ENCODE measurements at places on chromosomes 3 and 15.

DNA sequence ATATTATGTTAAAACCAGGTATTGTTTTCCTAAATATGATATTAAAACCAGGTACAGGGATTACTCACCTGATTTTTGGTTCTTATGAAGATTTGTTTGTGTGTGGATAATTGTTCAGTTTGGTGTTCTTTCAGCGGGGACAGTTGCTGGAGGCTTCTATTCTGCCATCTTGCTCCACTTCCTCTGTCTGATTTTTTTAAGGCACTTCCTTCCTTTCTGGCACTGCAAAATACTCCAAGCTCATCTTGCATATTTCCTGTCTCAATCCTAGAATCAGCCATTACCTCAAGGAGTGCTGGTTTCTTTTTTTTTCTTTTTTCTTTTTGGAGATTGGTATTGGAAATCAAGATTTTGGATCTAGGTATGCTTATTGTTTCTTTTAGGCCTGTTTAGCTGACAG lies 229.9 kb downstream of the SV2B start:
- H3K4me3 ChIP-seq: no peak overlapping the region
- peaks cover 5% of the 10 kb centered on the region for H3K4me1 ChIP-seq
- H3K27ac ChIP-seq: no peak overlapping the region

DNA sequence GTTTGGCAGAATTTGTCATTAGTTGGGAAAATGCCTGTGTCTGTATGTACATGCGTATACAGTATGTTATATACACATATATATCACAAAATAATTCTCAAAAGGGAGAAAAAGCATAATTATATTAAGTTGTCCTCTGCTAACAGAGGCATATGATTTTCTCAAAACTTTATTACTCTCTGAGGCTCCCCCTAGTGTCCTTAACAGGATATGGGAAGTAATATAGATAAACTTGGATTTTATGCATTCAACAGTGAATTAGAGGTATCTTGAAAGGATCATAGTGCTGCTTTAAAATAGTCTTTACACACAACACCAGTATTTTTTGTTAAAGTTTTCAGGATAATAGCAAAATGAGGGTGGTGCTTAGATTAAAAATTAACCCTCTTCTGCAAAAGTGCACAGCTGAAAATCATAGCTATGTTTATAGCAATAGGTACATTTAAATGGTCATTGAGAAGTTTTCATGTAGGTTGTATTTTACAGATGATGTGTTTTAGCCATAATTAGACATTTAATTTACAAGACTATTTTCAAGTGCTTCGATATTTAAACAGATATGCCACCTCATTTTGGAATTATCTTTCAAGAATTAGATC lies 454.0 kb upstream of the ROBO2 start:
- no peaks in the 10 kb centered on the region for H3K4me1 ChIP-seq
- no peak for ATAC-seq

DNA sequence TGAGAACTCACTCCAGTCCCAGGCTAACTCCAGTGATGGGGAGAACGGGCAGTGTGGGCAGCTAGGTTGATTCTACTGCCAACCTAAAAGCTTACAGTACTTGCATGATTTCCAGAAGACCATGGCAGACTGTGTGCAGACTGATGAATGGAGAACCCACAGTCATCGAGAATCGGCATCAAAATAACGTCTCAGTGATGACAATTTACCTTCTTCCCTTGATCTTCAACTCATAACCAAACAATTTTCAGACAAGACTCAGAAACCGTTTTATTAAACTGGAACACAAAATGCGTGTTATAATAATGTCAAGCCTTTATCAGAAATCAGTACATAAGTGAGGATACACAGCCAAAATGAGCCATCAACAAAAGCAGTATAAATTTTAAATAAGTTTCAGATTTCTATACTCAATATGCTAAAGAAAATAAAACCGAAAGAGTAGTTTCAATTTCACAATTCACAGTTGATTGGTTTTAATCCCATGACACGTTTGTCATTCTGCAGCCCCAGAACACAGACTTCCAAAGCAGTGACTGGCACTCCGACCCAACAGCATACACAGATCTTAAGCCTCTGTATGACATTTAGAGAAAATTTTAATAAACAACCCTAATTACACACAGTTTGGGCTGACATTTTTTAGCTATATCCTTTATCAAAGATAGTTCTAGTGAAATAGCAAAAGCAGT lies 54.5 kb downstream of the ZMAT3 start:
- peak overlapping the region; percentile 87 for H3K27ac ChIP-seq
- peak; percentile 76 for ATAC-seq
- peaks cover 11% of the 10 kb centered on the region for H3K36me3 ChIP-seq
- H3K27me3 ChIP-seq: no peaks in the 10 kb centered on the region
- peak overlapping the region; percentile 77 for H3K4me3 ChIP-seq
- peaks cover 55% of the 10 kb centered on the region for H3K4me1 ChIP-seq

GRCh38 chr3:57335283-57335938 lies 42.9 kb upstream of the ASB14 start:
- peaks cover 25% of the 10 kb centered on the region for H3K27me3 ChIP-seq
- H3K4me1 ChIP-seq: no peaks in the 10 kb centered on the region
- no peak overlapping the region for H3K4me3 ChIP-seq
- no peak for ATAC-seq

GRCh38 chr3:33402936-33403335 lies 37.3 kb downstream of the UBP1 start:
- H3K36me3 ChIP-seq: peaks cover 64% of the 10 kb centered on the region
- ATAC-seq: no peak
- no peak overlapping the region for H3K4me3 ChIP-seq
- no peaks in the 10 kb centered on the region for H3K27me3 ChIP-seq

DNA sequence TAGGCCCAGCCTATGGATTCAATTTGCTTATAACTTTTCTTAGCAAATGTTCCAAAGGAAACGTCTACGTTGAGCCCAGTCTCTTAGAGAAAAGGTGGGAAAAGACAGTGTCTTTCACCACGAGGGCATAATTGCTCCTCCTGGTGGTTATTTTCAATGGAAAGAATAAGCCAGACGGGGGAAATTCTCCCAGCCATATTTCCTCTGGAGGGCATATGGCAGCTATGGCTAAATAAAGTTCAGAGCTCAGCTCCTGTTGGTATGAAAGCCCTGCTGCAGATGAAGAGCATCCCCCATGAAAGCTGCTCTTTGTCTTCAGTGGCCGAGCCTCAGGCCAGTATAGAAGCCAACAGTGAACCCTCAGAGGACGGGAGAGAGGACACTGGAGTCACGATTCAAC lies 297.9 kb downstream of the RYR3 start:
- ATAC-seq: no peak
- no peaks in the 10 kb centered on the region for H3K4me1 ChIP-seq
- peaks cover 9% of the 10 kb centered on the region for H3K27me3 ChIP-seq
- no peak overlapping the region for H3K27ac ChIP-seq

DNA sequence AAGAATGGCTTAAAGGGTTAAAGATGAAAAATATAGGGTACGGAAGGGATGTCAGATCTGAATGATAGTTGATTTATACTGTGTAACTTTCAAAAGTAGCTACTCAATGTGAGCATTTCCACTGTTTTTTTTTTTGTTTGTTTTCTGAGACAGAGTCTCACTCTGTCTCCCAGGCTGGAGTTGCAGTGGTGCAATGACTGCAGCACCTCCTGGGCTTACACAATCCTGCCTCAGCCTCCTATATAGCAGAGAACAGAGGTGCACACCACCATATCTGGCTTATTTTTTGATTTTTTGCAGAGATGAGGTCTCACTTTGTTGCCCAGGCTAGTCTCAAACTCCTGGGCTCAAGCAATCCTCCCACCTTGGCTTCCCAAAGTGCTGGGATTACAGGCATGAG lies 9.9 kb upstream of the PXK start:
- H3K27ac ChIP-seq: peak overlapping the region; percentile 93
- ATAC-seq: no peak
- peaks cover 9% of the 10 kb centered on the region for H3K36me3 ChIP-seq
- peaks cover 63% of the 10 kb centered on the region for H3K4me1 ChIP-seq
